ENCODE measurements at places on chromosomes 16 and 17.
A peak's percentile ranks its signal among the peaks of the same experiment; 100 is the strongest.

- DNase-seq, result peak; percentile 9
Measured at GRCh38 chr16:46899443-46900143, 15.4 kb downstream of the GPT2 start.

DNA sequence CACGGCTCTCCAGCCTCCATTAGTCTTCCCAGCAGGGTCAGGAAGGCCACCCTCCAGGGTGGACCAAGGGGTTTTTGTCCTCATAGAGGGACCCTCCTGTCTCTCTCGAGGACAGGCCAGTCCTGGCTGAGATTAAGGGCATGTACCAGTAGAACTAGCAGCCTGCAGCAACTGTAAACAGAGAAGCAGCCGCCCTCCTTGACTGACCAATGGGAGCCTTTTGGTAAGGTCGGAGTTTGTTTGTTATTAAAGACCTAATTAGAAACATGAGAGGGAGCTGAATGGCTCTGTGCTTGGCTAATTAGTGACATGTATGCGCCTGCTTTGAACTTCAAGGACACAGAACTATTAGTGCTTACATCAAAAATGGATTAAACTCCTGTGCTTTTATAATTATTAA lies 80.0 kb downstream of the CCDC182 start:
- no peak for DNase-seq

DNA sequence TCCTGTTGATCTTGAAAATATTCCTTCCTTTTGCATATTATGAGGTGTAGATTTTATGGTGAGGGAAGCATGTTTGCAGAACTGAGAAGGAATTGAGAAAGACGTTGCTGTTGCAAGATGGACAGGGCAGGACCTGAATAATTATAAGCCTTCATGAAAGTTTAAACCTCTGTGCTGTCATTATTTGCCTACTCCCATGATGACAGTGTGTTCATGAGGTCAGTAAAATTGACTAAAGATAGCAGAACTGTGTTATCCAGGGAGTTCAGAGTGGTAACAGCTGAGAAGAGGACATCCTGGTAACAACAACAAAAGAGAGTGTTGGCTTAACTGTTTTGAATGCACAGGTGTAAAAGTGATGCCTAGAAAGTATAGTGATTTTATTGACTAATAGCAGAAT lies 45.3 kb upstream of the HLF start:
- no peak for DNase-seq

- DNase-seq, result no peak
Measured at GRCh38 chr16:84074721-84075120, 32.1 kb upstream of the SLC38A8 start.

DNA sequence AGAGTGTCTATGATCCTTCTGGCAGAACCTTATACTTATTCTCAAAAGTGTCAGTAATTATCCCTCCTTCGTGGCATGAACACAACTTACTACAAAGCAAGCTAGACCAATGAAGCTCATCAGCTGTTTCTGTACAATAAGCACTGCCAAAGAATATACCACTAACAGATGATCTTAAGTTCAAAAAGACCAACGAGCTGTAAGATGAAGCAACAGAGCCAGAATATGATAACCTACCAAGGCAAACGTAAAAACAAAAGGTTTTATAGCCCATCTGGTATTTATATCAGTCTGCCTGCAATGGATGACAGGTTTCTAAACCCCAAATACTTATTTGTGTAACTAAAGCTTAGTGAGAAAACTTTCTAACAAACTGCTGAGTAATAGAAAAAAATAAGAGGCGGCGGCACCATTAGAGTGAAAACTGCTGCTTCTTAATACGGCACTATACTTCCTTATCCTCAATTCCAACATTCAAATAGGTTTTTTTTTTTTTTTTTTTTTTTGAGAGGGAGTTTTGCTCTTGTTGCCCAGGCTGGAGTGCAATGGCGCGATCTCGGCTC lies 22.1 kb downstream of the NME2 start:
- DNase-seq, result no peak

- DNase-seq, result no peak
Measured at GRCh38 chr17:59638553-59638952, 18.9 kb downstream of the CLTC start.

DNA sequence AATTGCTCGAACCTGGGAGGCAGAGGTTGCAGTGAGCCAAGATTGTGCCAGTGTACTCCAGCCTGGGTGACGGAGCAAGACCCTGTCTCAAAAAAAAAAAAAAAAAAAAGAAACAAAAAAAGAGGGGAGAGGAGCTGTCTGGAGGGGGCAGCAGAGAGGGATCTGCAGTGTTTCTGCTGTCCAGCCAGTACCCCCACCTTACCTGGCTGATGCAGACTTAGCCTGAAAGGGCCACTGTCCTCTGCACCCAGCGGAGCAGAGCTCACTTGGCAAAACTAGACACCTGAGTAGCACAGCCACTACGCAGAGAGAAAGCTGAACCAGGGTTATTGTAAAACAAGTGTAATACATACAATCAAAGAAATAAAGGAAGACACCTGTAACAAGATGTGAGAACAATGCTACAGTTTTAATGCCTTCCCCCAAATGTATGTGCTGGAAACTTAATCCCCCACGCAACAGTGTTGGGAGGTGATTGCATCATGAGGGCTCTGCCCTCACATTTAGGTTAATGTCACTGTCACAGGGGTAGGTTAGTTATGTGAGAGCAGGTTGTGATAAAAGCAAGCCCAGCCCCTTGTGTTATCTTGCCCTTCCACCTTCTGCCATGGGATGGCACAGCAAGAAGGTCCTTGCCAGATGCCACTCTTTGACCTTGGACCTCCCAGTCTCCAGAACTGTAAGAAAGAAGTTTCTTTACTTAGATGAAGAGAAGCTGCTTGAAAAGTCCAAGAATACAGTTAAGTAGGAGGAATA lies 211.2 kb downstream of the RPTOR start:
- DNase-seq, result no peak

DNA sequence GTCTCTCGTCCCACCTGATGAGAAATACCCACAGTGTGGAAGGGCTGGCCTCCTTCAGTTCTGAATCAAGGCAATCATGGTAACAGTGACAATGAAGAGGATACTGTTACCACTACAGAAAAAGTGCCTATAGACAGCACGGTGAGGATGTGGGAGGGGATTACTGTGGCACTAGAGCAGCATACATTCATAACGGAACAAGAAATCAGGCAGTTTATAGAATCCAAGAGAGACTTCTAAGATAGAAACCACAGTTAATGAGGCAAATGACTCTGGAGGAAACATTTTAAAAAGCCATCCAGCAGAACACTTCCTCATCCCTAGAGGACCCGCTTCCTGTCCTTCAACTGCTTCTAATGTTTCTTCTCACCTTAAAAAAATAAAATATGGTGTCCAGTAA lies 2.7 kb downstream of the RUSF1 start:
- peak; percentile 71 for DNase-seq

GRCh38 chr16:65235339-65236177 lies 113.7 kb upstream of the CDH11 start:
- DNase-seq, result no peak

GRCh38 chr17:38702916-38703741 lies 1.9 kb upstream of the MLLT6 start:
- DNase-seq, result peak; percentile 35

GRCh38 chr16:17496891-17497290 lies 26.1 kb upstream of the XYLT1 start:
- DNase-seq, result no peak

GRCh38 chr17:39141915-39142664 lies 9.3 kb downstream of the PLXDC1 start:
- DNase-seq, result no peak

- DNase-seq, result no peak
Measured at GRCh38 chr16:11159282-11159681, 96.7 kb downstream of the SOCS1 start.

DNA sequence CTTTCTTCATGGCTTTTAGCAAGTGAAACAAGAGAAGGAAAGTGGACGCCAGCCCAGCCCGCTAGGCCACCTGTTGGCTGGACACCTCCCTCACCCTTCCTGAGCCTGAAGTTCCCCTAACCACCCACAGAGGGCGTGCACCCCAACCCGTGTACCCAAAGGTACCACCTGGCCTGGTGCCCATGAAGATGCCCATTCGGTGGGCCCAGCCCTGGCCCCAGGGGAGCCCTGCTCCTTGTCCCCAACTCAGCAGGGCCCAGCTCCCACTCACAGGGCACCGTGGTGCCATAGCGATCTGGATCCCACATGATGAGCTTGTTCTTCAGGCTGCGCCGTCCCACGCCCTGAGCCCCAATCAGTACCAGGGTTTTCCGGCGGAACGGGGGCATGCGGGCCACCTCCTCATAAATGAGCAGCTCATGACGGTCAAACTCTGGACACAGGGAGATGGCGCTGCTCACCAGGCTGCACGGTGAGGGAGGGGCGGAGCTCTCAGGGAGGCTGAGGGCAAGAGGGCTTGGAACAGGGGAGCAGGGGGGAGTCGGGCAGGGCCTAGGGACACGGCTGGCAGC lies 26.8 kb downstream of the MPP2 start:
- no peak for DNase-seq

DNA sequence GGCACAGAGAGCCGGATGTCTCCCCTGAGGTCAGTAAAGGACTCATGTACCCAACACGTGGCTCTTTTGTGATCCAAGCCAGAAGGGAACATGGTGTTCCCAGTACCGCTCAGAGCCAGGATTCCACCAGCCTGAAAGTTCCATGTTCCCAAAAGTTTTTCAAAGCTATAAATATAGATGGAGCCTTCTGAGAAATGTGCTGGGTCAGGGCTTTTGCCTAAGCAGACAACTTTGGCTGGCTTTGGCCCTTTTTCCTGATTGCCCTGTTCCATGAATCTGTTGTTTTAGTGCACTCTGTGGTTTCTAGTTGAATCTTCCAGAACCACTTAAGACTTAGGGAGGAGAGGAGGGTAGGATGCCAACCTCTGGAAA lies 128.5 kb upstream of the HS3ST2 start:
- DNase-seq, result no peak
